Tibial nerve (tissue), 4 donors: ENCODE measurements at places on chromosomes 5 and 9.
A peak's percentile ranks its signal among the peaks of the same experiment; 100 is the strongest.

DNA sequence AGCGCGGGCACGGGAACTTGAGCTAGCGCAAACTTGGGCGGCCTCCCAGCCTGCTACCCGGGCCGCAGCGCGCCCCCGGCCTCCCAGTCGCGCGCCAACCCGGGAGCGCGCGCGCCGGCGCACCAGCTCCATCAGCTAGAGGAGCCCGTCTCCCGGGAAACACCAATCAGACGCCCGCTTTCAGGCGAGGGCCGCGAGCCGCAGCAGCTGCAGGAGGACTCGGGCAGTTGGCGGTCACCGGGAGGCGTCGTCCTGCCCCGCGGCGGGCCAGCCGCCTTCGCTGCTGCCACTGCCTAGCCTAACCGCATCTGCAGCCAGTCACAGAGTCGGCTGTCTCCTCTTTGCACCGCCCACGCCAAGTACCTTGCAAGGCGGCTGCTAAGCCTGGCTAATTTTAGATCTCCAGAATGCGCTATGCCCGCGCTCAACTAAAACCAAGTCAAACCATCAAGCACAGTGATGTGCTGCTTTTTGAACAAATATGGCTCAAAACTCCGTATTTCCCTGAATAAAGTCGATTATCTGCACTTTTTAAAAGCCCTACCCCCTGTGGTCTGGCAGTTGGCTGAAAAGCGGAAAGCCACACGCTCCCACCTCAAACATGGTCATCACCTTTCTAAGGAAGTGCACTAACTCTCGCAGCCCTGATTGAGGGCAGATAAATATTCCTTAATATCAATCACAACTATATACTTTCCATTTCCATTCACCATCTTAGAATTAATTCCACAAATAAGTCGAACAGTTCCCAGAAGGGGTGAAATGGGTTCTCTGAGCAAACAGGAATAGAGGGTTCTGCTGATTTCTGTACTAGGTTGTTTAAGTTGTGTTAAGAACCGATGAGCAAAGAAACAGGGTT lies 221.8 kb downstream of the MEF2C start:
- DNase-seq: no peak

DNA sequence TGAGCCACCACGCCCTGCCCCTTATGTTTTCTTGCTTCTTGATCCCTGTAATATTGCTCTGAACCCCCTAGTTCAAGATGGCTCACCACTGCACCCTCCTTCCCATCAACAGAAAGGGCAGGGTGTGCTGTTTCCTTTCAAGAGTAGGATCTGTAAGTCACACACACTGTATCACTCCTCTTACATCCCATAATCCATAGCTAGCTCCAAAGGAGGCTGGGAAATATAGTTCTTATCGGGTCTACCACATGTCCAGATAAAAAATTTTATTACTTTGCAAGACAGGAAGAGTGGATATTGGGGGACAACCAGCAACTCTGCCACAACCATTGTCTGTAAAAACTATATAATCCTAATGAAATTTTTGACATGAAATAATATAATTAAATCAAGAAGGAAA lies 79.6 kb downstream of the C9orf50 start:
- DNase-seq: no peak

- no peak for DNase-seq
Observed at GRCh38 chr5:171700318-171700912, 85.2 kb upstream of the SMIM23 start.

DNA sequence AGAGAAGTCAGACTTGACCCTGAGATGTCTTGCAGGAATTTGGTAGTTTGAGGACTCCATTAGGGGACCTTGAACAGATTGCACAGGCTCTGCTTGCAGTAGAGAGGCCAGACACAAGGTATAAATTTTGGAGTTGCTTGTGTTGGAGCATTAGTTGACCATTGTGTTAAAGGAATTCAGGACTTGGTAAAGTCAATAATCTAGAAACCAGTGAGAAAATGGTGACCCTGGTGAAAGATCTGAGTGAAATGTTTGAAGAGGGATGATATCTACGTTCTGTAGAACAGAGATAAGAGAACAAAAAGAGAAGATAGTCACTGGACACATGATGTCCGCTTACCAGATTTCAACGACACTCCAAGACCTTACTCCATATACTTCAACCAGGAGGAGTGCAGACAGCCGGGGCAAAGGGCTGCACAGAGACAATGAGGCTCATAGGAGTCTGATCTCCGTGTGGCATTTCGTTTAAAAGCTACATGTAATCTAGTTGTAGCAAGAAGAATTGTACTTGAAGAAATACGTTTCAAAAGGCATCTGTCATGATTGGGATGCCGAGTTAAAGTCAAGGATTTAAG lies 13.2 kb downstream of the DNAJC25 start:
- DNase-seq: no peak

DNA sequence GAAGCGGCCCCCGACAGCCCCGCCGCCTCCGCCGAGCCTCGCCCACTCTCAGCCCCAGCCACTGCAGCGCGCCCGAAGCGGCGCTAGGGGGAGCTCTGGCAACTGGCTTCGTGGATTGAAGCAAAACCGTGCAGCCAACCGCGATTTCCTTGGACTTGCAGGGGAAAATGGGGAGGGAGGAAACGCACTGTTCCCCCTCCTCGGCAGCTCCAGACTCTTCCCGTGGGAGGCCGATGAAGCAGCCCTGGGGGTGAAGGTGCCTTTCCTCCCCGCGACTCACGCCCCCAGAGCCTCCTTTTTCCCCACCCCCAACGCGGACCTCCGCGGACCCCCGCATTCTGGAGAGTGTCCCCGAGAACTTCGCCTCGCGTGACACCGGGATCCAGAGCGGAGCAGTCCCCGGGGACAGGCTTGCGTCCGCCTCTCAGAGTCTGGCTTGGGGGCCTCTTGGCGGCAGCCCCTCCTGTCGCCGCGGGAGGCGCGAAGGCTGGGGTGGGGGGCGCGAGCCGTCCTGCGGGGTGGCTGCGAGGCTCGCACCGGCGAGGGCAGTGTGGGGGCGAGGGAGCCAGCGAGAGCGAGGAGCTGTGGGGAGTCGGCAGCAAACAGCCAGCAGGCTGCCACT lies 3.8 kb downstream of the IER5L start:
- peak; percentile 92 for DNase-seq

- no peak for DNase-seq
Observed at GRCh38 chr9:5265939-5266338, 34.7 kb downstream of the INSL4 start.

- DNase-seq: no peak
Observed at GRCh38 chr5:100270023-100270771, 265.0 kb upstream of the FAM174A start.
